H1 (cell line): ENCODE measurements at places on chromosomes 11 and 22. TPM values are rescaled to one million over a fixed set of nuclear protein-coding genes. Genes with fewer than 3 reads are reported as not detected.

- no peaks in the 10 kb centered on the region for H3K4me1 ChIP-seq
- no peaks in the 10 kb centered on the region for H3K27me3 ChIP-seq
- no peak for DNase-seq
- no peak overlapping the region for H3K27ac ChIP-seq
Observed at GRCh38 chr11:25860677-25861450, 471.1 kb upstream of the ANO3 start.

Gene DEUP1
- total RNA-seq = 0.38 and 0.45 TPM in 2 replicates

DNA sequence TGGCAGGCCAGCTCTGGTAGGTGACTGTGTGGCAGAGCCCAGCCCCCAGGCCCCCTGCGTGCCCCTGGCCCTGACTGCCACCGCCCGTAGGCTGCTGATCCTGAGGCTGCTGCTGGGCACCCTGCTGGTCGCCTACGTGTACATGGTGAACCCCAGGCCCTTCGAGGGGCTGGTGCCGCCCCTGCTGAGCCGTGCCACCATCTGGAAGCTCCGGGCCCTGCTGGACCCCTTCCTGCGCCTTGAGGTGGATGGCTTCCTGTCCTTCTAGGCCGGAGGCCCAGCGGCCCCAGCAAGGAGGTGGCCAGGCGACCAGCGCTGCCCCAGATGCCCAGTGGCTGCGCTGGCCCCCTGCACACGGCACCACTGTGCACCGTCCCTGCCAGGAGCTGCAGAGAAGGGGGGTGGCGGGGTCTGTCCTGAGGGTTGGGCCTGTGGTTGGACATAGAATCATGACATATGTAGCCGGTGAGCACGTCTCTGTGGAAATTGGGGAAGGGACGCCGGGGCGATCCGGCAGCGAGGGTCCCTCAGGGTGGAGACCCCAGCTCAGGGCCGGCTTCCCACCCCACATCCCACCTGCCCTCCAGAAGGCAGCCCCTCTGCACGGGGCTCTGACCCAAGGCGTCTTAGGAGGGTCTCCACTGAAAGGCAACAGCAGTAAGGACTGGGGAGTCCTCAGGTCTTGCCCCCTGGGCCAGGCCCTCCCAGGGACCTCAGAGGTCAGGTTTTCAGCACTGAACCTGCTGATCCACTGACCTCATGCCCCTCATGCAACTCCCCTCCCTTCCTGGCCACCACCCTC lies 185.4 kb downstream of the IGLL1 start:
- no peaks in the 10 kb centered on the region for H3K27me3 ChIP-seq
- no peak overlapping the region for H3K4me3 ChIP-seq
- no peaks in the 10 kb centered on the region for H3K4me1 ChIP-seq
- H3K27ac ChIP-seq = no peak overlapping the region
- no peak for DNase-seq
- H3K36me3 ChIP-seq = no peaks in the 10 kb centered on the region

DNA sequence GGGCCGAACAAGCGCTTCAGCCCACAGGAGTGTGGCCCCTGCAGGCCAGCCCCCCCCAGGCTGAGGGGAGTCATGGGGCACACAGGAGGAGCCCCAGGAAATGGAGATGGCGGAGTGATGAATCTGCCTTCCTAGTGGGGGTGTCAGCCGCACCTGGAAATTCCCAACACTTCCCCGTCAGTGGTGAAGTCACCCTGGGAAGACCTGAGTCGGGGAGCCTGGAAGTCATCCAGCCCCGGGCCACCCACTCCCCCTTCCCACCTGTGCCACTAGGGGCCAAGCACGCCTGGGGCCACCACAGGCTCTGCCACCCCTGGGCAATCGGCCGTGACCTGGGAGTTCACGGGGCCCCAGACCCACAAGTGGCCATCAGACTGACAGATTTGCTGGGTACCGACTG lies 12.6 kb downstream of the WNT7B start:
- H3K36me3 ChIP-seq = no peaks in the 10 kb centered on the region
- DNase-seq = no peak
- peaks cover 32% of the 10 kb centered on the region for H3K27me3 ChIP-seq
- no peaks in the 10 kb centered on the region for H3K4me1 ChIP-seq

DNA sequence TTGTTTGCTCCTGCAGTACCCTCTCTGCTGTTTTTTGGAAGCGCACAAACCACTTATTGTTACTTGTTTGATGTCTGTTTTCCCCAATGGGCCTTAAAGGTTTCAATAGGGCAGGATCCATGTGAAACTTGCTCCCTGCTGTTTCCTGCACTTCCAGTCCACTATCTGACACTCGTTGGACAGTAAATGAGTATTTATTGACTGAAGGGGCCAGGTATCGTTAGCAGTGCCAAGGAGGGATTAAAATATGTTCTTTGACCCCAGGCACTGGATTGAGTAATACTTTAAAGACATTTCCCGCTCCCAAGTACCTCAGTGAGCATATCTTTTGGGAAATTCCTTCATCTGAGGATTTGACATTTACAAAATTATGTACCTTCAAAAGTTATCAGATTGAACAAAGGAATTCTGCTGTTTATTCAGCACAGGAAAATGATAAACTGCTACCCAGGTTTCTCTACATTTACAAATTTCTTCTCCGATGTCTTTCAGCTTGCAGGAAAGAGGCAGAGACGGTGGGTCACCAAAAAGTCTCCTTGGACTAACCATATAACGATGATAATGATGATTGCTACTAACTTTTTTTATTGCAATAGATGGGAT lies 23.3 kb upstream of the OR9Q2 start:
- H3K27me3 ChIP-seq = no peaks in the 10 kb centered on the region
- no peaks in the 10 kb centered on the region for H3K4me1 ChIP-seq
- no peaks in the 10 kb centered on the region for H3K36me3 ChIP-seq

Gene CYP2D6
- total RNA-seq = 0.77 and 0.93 TPM in 2 replicates

DNA sequence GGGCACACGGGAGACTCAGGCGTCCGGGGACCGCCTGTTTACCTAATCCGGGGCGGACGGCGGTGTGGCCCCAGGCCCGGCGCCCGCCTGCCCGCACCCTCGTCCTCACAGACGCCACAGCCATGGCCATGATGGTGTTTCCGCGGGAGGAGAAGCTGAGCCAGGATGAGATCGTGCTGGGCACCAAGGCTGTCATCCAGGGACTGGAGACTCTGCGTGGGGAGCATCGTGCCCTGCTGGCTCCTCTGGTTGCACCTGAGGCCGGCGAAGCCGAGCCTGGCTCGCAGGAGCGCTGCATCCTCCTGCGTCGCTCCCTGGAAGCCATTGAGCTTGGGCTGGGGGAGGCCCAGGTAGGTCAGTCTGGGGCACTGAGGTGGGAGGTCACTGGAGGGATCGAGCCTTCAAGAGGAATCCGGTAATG lies 10.0 kb upstream of the RAB1B start:
- no peak for DNase-seq
- H3K27me3 ChIP-seq = no peaks in the 10 kb centered on the region
- H3K4me3 ChIP-seq = peak overlapping the region; percentile 85
- peaks cover 4% of the 10 kb centered on the region for H3K4me1 ChIP-seq
- no peak overlapping the region for H3K27ac ChIP-seq

Gene LRRC75B
- 10.9 and 12.2 TPM in 2 replicates for total RNA-seq

DNA sequence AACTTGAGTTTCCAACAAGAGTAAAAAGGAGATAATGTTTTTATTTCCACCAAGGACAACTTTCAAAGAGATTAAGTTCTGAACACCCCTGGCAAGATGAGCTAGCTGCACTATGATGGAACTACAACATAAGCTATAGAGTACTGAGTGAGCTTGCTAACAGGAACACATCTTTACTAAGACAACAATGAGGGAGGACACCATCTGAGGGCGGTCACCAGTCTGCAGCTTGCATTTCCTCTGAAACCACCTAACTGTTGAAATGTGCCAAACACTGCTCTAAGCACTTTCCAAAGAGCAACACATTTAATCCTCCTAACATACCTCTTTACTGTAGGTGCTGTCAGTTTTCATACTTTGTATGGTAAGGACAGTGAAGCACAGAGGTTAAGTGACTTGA lies 68.4 kb downstream of the TCF20 start:
- H3K4me3 ChIP-seq = no peak overlapping the region
- H3K27me3 ChIP-seq = no peaks in the 10 kb centered on the region
- no peak overlapping the region for H3K27ac ChIP-seq
- H3K36me3 ChIP-seq = 0 out of 2 replicates have a peak, but pooled peaks cover 4% of the 10 kb centered on the region

GRCh38 chr11:21769188-21769587 lies 423.7 kb upstream of the ANO5 start:
- H3K4me3 ChIP-seq = no peak overlapping the region
- H3K27ac ChIP-seq = no peak overlapping the region
- H3K4me1 ChIP-seq = no peaks in the 10 kb centered on the region
- no peak for DNase-seq

DNA sequence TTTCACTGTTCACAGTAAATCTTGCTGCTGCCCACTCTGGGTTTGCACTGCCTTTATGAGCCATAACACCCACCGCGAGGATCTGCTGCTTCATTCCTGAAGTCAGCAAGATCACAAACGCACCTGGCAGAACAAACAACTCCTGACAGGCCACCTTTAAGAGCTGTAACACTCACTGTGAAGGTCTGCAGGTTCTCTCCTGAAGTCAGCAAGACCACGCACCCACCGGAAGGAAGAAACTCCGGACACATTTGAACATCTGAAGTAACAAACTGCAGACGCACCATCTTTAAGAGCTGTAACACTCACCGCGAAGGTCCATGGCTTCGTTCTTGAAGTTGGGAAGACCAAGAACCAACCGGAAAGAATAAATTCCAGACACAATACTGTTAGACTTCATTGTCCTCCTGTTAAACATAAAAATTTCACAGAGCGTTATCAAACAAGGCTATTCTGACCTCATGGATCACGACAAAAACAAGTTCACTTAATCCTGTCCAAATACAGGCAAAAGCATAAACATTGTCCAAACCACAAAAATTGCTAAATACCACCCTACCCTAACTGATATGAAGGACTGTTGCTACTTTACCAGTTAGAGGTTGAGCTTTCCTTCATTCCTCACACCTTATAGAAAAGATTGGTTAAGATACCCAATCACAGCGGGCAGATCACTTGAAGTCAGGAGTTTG lies 3.0 kb upstream of the CCDC117 start:
- no peak overlapping the region for H3K4me3 ChIP-seq
- H3K36me3 ChIP-seq = peaks cover 3% of the 10 kb centered on the region
- DNase-seq = no peak

- no peak for DNase-seq
- H3K27me3 ChIP-seq = no peaks in the 10 kb centered on the region
- no peaks in the 10 kb centered on the region for H3K36me3 ChIP-seq
- no peak overlapping the region for H3K27ac ChIP-seq
- H3K4me3 ChIP-seq = no peak overlapping the region
Observed at GRCh38 chr11:83680321-83680720, 394.2 kb upstream of the CCDC90B start.

DNA sequence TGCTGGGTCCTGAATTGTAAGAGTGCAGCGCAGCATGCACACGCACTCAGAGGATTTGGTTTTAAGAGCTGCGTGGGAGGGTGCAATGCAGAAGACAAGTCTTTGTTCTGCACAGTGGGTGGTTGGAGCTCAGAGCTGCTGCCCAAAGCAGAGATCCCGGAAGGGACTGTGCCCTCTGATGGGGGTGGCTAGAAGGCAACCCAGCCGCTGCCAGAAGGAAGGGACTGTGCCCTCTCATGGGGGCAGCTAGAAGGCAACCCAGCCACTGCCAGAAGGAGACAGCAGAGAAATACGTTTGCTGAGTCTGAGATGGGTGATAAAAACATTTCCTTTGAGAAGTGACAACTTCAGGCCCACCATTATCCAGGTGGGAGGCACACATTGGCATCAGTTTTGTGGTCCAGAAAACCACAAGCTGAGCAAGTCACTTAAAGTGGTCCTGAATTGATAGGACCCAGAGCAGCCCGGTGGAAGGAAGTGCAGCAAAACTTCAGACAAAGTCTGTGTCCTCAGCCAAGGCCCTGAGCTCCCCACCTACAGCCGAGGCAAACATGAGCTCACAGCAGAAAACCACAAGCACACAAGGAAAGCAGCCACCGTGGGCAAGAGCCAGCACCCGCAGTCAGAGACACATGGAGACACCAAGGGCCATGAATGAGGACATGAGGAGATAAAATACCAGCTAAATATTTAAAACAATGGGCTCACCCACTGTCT lies 4.3 kb downstream of the KRTAP5-6 start:
- H3K4me1 ChIP-seq = no peaks in the 10 kb centered on the region
- no peak overlapping the region for H3K4me3 ChIP-seq
- no peak for DNase-seq
- H3K27ac ChIP-seq = no peak overlapping the region
- H3K27me3 ChIP-seq = no peaks in the 10 kb centered on the region

DNA sequence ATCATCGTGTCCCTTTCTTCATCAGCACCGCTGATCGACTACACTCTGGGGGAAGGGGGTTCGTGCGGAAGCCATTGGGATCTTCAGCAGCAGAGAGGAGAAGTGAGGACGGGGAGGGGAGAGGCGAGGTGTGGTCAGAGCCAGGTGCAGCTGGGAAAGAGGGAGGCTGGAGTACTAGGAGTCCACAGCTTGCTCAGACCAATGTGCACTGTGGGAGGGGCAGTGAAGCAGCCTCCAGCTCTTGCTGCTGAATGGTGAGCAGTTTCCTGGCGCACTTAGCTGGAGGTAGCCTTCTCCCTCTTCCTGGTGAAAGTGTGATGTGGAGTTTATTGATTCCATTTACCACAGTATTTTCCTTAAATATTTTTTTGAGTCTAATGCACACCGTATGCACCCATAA lies 99.0 kb upstream of the NECTIN1 start:
- H3K27me3 ChIP-seq = no peaks in the 10 kb centered on the region; the same call in 1 of the 2 replicates
- H3K4me1 ChIP-seq = no peaks in the 10 kb centered on the region
- DNase-seq = no peak

- no peaks in the 10 kb centered on the region for H3K4me1 ChIP-seq
- H3K27ac ChIP-seq = no peak overlapping the region
- DNase-seq = no peak
Observed at GRCh38 chr11:6240139-6240538, 1.2 kb downstream of the CNGA4 start.

- DNase-seq = no peak
- H3K4me3 ChIP-seq = no peak overlapping the region
- H3K27ac ChIP-seq = no peak overlapping the region
- H3K4me1 ChIP-seq = no peaks in the 10 kb centered on the region
Observed at GRCh38 chr22:40768206-40768605, 50.9 kb downstream of the SLC25A17 start.

GRCh38 chr11:103892603-103893002 lies 143.8 kb upstream of the DDI1 start:
- DNase-seq = no peak
- H3K4me1 ChIP-seq = no peaks in the 10 kb centered on the region
- H3K4me3 ChIP-seq = no peak overlapping the region
- no peaks in the 10 kb centered on the region for H3K36me3 ChIP-seq
- no peaks in the 10 kb centered on the region for H3K27me3 ChIP-seq
- H3K27ac ChIP-seq = no peak overlapping the region
